ENCODE measurements at places on chromosomes 12 and 14. TPM values are rescaled to one million over a fixed set of nuclear protein-coding genes. Genes with fewer than 3 reads are reported as not detected.
A peak's percentile ranks its signal among the peaks of the same experiment; 100 is the strongest.

DNA sequence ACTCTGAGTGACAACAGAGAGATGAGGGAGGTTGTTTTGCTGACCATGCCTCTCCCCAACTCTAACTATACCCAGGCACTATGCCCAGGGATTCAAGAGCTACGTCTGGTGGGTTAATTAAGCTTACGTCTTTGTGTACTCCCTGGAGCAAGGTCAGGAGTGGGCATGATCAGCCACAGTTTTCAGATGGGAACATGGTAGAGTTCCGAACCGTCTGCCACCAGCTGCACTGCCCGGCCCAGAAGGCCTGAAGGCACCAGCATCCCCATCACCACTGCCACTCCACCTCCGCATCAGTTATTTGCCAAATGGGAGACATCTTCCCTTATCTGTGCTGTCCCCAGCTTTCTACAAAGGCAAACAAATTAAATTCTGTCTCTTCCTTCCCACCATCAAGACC lies 11.1 kb upstream of the GPX2 start:
- no peak for DNase-seq

DNA sequence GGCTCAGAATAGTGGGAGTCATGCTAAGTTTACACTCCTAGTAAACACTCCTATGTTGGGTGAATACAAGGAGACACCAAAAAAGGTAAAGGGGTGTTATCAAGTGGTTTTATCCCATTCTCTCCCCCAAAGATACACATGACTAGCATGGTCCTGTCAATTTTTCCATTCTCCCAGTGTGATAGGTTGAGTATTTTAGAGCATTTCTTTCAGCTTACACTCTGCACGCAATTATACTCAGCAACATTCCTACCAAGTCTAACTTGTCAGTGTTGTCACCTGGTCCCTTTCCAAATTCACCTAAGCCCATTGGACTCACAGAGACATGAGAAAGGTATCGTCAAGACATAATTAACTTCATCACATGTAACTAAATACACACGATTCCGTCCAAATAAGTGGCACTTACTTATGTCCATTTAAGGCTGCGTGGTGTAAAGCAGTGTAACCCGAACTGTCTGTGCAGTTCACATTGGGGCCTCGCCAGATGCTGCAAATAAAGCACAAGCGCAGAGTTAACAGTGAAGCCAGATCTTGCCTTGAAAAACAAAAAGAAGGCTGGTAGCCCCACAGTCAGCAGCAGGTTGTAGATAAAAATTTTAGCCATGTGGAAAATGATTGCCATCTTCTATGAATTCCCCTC lies 159.7 kb downstream of the ANKS1B start:
- no peak for DNase-seq

- no peak for DNase-seq
Observed at GRCh38 chr14:68974759-68975347, 4.2 kb downstream of the ACTN1 start.

DNA sequence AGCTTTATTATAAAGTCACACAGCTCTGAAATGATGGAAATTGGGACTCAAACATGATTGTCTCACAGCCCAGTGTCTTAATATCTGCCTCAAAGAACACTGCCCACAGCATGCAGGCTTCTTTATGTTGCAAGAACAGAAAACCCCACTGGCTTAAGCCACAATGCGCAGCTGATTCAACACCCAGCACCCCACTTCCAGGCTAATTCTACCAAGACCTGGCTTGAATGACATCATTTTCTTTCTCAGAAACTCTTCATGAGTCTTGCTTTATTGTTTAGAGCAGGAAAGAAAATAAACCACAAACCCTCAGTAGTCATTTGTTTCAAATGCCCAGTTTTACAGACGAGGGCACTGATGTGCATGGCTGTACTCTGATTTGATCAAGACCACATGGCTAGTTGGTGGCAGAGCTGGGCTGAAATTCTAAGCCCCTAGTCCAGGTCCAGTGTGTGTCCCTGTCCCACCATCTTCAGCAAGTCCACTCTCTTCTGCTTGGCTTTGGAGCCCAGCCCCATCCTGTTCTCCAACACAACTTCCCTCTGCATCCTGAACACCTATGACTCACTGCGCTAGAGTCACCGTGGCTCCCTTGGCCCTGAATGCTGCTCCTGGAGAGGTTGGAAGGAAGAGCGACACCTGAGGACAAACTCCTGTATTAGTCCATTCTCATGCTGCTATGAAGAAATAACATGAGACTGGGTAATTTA lies 50.3 kb upstream of the SRSF5 start:
- no peak for DNase-seq

DNA sequence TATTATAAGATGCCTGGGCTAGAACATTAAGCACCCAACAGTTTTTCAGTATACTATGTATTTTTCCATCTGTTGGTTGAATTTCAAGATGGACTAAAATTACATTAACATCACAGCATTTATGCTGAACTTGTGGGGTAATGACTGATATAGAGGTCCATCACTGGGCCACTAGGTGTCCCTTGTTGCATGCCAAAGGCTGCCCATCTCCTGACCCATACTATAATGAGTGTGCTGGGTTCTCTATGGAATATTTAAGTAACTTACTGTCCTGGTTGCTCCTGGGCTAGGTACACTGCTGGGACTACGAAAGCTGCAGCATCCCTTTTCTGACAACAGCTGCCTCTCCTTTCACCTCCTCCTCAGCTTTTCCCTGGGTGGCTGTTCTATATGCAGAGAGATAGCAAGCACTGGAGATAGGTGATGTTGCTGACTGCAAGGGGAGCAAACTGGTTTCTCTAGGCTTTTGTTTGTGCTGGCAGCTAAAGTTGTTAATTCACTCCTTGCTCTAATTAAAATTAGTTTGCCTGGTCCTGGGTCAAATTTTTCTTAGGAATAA lies 138.6 kb upstream of the TRHDE start:
- no peak for DNase-seq

Gene ZNF140
- total RNA-seq, result 21.5 TPM

Gene ZFC3H1
- 65.7 TPM for total RNA-seq

GRCh38 chr14:64035143-64035542 lies 182.3 kb downstream of the SYNE2 start:
- no peak for DNase-seq

- DNase-seq, result no peak
Observed at GRCh38 chr14:76432827-76433752, 57.2 kb downstream of the ESRRB start.

GRCh38 chr12:47752552-47752951 lies 6.1 kb downstream of the RAPGEF3 start:
- no peak for DNase-seq

DNA sequence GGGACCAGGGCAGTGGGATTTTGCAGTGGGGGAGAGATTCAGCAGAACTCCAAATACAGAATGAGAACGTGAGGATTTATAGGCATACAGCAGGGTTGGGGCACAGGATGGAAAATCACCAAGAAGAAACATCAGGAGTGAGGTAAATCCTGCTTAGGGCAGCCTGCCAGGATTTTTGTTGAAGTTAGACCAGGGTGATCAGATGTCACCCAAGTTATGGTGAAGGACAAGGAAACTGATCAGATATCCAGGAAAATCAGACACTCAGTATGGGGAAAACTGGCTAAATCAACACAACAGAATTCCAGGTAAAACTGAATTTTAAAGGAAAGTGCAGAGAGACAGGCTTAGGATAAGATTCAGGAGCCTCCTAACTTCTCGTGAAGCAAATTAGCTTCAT lies 682.4 kb downstream of the TMEM121 start:
- DNase-seq, result no peak

DNA sequence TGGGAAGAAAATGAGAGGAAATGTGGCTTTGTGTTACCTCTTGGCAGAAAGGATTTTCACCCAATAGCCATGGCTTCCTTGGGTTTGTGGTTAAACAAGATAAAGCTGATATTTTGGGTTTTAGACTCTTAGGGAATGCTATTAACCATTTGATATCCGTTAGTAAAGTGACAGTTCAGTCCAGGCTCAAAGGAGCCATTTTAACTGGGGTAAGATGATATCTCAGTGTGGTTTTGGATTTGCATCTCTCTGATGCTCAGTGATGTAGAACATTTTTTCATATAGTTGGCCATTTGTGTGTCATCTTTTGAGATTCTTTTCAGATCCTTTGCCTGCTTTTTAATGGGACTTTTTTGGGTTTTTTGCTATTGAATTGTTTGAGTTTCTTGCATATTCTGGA lies 30.1 kb downstream of the IFT43 start:
- DNase-seq, result no peak

Gene MYO1H
- not detected for total RNA-seq

DNA sequence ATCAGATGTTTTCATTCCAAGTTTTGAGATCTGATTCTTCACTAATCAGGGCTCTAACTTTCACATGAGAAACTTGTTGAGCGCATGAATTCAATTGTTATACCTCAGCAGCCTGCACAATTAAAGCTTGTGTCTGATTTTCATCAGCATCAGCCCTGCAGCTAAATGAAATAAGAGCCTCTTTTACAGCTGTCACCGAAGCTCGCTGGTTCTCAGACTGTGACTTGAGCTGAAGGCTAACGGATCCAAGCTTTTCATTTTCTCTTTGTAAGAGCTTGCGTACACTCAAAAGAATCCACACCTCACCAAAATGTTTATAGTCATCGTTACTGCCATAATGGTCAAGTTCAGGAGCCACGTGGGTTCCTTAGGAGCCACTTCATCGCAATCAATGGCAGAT lies 65.5 kb upstream of the BEGAIN start:
- no peak for DNase-seq

- DNase-seq, result no peak
Observed at GRCh38 chr12:110636516-110636915, 22.6 kb downstream of the TCTN1 start.

- no peak for DNase-seq
Observed at GRCh38 chr14:35261774-35262173, 30.4 kb upstream of the PSMA6 start.

Gene BDKRB2
- not detected for total RNA-seq

Gene GIT2
- 146 TPM for total RNA-seq

- no peak for DNase-seq
Observed at GRCh38 chr14:60317609-60318008, 68.6 kb downstream of the PPM1A start.

DNA sequence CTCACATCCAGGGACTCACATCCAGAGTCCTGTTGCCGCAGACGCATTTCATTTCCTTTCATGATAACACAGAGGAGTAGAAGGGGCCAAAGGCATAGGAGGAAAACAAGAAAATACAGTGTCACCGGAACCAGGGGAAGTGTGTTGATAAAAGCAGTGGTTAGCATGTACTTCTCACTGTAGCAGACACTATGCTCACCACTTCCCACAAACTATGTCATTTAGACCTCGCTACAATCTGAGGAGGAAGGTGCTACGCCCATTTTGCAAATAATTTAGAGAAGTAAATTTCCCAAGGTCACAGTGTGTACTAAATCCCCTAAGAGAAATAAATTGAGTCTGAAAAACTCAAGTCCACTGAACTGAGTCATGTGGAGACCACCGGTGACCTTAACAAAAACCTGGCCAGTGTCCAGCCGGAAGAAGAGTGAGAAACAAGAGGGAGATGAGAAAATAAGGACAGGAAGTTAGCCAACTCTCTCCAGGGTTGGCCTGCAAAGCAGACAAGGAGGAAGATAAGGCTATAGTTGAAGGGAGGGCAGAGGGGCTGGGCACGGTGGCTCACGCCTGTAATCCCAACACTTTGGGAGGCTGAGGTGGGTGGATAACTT lies 25.8 kb upstream of the TMCC3 start:
- peak; percentile 81 for DNase-seq

Gene IL22
- not detected for total RNA-seq

DNA sequence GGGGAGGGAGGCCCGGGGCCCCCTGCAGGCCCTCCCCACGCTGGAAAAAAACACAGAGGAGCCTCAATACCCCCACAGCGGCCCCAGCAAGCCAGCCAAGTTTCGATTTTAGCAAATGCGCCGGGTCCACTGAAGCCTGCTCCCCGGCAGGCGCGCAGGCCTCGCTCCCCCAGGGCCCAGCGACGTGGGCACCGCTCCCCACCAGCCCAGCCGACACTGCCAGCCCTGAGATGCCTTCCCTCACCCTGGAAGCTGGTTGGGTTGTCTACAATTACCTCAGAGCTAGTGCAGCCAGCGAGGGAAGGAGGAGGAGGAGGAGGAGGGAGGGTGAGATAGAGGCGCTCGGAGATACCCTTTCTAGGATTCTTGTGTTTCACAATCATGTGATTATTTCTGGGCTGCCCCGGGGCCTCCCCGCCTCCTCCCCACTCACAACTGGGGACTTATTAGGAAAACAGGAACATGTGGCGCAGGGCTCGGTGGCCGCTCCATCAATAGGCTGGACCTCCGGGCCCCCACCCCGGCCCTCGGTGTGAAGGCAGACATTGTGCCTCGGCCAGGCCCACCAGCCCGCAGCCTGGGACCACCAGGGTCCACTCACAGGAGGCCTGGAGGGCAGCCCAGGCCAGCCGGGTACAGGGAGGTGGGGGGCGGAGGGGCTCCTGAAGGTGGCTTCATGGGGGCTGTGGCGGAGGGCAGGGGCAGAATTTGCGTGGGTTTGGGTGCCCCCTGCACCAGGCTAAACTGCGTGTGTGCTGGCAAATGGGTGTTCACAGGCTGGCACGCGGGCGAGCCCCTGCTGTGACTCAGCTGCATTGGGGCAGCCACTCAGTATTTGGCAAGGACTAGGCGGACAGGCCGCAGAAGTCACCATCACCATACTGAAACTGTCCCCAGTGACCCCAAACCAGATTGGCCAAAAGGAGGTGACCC lies 109.9 kb downstream of the NCOR2 start:
- DNase-seq, result peak; percentile 86

GRCh38 chr14:36096090-36096489 lies 80.4 kb downstream of the PTCSC3 start:
- no peak for DNase-seq

DNA sequence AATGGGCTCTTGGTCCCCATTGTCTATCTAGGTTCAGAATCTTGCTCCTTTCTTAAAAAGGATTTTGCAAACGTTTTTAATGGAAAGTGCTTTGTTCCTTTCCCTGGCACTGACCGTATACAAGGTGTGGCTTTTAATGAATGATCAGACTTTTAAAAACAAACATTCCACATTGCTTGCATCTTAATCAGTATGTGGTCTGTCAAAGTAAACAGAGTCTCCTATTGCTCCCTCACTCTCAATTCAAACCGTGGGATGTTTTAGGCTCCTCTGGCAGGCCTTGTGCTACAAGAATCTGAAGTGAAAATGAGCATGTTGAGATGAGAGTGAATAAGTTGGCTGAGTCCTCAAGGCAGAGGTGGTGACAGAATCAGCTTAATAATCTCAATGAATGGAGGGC lies 107.0 kb downstream of the VRK1 start:
- DNase-seq, result no peak

DNA sequence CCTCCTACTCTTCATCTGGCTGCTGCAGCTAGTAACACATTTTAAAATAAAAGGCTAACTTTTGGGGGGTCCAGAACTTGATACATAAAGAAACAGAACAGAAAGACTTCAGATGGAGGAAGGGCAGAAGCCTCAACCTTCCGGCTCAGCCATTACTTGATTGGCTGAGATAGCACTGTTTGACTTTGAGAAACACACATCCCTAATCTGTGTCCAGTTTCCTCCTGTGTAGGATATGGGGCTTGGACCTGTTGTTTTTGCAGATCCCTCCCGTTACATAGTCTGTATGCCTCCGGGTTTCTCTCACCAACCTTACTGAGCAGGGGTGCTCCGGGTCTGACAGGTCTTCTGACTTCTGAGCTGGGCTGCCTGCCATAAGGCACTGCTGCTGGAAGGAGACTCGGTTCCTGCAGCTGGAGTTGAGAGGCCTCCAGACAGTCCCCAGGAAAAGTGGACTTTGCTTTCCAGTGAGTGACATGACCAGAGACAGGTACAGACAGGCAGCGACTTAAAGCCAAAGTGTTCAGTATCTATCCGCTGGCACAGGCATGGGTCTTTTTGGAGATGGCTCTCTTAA lies 8.3 kb upstream of the ZNF641 start:
- no peak for DNase-seq

GRCh38 chr14:79947440-79948054 lies 263.8 kb downstream of the DIO2 start:
- no peak for DNase-seq

Measured in spleen (tissue), 13 donors.